ENCODE measurements at places on chromosomes 5 and 9. TPM values are rescaled to one million over a fixed set of nuclear protein-coding genes. Genes with fewer than 3 reads are reported as not detected.
A peak's percentile ranks its signal among the peaks of the same experiment; 100 is the strongest.

DNA sequence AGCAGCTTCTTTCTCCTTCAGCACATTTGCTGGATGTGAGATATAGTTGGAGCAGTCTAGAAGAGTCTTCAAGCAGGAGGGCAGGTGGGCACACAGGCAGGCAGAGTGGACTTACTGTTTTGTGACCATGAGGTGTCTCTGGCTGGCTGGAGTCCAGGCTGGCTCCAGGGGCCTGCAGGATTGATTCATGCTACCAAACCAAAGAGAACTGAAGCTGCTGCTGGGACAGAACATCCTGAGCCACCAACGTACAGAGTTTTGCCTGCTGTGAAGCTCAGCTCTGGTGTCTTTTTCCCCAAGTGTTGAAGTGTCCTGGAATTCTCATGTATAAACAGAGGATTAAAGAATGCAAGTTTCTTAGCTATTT is 45.7 kb downstream of the CYSTM1 start:
- H3K4me3 ChIP-seq: no peak overlapping the region
- H3K36me3 ChIP-seq: no peaks in the 10 kb centered on the region
- H3K27ac ChIP-seq: no peak overlapping the region
- H3K27me3 ChIP-seq: no peaks in the 10 kb centered on the region
- peaks cover 8% of the 10 kb centered on the region for H3K4me1 ChIP-seq
- no peak for DNase-seq

DNA sequence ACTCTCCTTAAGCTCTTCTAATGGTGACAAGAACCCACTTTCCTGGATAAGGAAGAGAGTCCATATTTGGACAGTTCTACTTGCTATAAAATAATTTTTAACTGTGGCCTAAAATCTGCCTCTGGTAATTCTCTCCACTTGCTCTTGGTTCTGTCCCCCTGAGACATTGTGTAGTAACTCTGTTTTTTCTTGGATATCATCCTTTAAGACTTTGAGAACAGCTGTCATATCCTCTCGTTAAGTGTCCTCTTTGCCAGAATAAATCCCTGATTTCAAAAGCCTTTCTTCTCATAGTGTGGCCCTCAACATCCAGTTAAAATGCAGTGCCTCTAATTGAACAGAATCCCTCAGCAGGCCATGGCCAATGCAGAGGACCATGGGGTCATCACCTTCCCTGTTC is 101.5 kb downstream of the ARHGEF28 start:
- no peaks in the 10 kb centered on the region for H3K36me3 ChIP-seq
- H3K4me3 ChIP-seq: no peak overlapping the region
- no peak overlapping the region for H3K27ac ChIP-seq
- no peak for DNase-seq
- H3K27me3 ChIP-seq: no peaks in the 10 kb centered on the region
- no peaks in the 10 kb centered on the region for H3K4me1 ChIP-seq

- no peaks in the 10 kb centered on the region for H3K27me3 ChIP-seq
- H3K4me3 ChIP-seq: peak overlapping the region; percentile 66
- no peaks in the 10 kb centered on the region for H3K36me3 ChIP-seq
- H3K27ac ChIP-seq: peak overlapping the region; percentile 78
- peak; percentile 11 for DNase-seq
Measured at GRCh38 chr5:81749561-81750307, 1.2 kb downstream of the SSBP2 start.

The ACOT12 gene
- total RNA-seq: 2.3 TPM

The NKD2 gene
- 11.2 TPM for total RNA-seq

The PCDHGC4 gene
- 65.5 TPM for total RNA-seq
